ENCODE measurements at places on chromosomes 13 and 19. TPM values are rescaled to one million over a fixed set of nuclear protein-coding genes. Genes with fewer than 3 reads are reported as not detected.

The FFAR1 gene
- total RNA-seq = not detected

The FAM98C gene
- 24.4 TPM for total RNA-seq

The CCDC8 gene
- 34.9 TPM for total RNA-seq

The WDR62 gene
- 0.81 TPM for total RNA-seq

DNA sequence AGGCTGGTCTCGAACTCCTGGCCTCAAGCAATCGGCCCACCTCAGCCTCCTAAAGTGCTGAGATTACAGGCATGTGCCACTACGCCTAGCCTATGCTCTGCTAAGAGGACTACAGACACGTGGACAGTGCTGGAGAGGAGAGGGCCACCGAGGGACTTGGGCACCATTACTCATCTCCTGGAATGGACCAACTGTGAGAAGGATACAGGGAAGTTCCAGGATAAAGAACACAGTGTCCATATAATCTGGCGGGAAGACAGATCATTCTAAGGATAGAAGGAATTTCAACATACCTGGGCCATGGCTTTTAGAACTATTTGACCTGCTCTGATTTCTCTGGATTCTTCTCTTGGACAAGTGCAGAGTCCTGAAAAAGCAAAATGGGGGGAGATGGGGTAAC is 12.8 kb downstream of the ZNF565 start:
- DNase-seq = no peak

GRCh38 chr19:53389978-53390377 is 5.0 kb upstream of the ZNF765 start:
- DNase-seq = peak; percentile 24

DNA sequence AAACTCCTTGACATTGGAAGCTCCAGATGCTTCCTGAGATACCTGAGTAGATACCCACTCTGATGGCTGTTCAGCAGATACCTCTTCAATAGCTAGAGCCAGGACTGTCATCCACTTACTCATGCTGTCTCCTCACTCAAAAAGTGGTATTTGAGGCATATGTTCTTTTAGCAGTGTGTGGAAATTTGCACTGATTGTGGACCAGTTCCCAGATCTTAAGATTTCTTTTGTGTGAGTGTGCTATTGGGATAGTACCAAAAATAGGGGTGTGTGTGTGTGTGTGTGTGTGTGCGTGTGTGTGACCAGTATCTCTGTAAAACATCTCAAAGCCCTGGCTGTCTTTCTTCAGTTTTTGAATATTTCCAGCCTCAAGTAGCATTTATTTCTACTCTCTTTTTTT is 108.3 kb downstream of the SLITRK5 start:
- no peak for DNase-seq

GRCh38 chr13:104295537-104295936 is 1229.3 kb upstream of the SLC10A2 start:
- no peak for DNase-seq

GRCh38 chr13:52665325-52665724 is 12.7 kb downstream of the SUGT1 start:
- no peak for DNase-seq

DNA sequence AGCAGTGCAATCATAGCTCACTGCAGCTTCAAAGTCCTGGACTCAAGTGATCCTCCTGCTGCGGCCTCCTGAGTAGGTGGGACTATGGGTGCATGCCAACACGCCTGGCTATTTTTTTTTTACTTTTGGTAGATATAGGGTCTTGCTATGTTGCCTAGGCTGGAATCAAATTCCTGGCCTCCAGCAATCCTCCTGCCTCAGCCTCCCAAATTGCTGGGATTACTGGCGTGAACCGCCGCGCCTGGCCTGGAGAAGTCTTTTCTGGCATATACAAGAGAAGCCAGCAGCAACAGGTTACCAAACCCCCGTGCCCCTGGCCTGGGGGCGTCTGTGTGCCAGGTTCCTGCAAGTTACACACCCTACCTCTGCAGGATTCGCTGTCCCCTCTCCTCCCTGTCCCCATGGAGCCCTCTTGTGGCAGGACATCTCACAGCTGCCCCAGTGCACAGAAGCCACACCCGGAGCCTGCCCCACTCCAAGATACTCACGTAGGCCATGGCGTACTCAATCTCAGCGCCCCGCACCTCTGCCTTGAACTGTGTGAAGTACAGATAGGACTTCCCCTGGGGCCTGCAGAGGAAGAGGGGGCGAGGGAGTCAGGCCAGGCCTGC is 9.9 kb downstream of the MYDGF start:
- no peak for DNase-seq

DNA sequence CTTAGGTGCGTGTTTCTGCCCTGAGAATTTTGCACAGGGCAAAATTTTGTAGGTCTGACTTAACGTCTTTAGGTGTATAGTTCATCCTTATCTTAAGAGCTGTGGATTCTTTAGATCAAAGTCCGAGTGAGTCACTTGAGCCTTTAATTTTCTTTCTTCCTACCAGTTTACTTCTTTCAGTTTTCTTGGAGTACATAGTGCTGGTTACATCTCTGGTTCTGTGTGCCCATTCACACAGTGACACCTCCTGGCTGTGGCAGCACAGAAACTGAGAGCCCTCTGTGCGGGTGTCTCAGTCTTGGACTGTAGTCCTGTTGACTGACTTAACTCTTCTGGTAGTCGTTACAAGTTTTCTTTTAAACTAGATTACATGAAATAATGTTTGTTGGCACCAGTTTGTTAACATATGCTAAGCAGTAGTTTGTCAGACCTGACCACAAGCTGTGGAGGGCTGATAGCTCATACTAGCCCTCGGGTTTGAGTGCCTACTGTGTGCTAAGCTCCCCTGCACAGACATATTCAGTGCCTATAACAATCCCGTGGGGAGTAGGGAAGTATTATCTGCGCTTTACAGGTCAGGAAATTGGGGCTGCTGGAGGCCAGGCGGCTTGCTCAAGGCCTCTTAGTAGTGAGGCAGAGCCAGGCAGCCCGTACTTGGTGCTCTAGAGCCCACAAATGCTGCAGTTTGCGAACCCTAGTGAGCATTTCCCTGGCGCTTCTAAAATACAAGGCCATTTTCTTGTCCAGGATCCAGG is 1.6 kb downstream of the GATAD2A start:
- peak; percentile 37 for DNase-seq

DNA sequence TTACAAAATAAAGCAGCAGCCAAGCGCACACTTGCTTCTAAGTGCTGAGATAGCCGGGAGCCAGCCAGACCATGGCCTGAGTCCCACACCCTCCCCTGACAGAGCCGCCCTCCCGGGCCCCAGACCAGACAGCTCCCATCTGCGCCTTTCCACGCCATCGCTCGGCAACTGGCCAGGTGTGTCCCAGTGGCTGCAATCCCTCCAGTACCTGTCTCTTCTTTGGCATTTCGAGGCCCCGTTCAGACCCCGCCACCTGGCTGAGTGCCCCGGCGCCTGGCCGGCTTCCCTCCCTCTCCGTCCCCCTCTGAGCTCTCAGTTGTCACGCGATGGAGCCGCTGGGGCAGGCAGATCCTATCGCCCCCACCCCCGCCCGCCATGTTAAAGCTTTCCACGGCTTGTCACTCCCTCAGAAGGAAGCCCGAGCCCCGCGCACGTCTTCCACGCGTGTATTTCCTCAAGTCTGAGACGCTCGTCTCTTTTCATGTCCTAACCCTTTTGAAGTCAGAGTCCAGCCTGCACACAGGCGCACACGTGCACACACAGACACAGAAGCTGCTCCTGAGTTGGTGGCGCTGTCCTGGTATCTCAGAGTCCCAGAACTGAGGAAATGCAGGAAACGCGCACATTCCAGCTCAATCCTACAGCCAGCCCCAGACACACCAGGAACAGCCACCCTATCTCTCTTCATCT is 7.9 kb downstream of the MLLT1 start:
- DNase-seq = peak; percentile 90
